ENCODE measurements at places on chromosomes 7 and 10. TPM values are rescaled to one million over a fixed set of nuclear protein-coding genes. Genes with fewer than 3 reads are reported as not detected.

SPDYE5 gene
- total RNA-seq, result not detected

DCLRE1A gene
- 13.6 TPM for total RNA-seq

COBL gene
- not detected for total RNA-seq

DPP6 gene
- not detected for total RNA-seq

FANK1 gene
- total RNA-seq, result not detected

FIS1 gene
- total RNA-seq, result 70.0 TPM

ARHGAP22 gene
- not detected for total RNA-seq

AKR1B15 gene
- not detected for total RNA-seq

SLF2 gene
- total RNA-seq, result 34.8 TPM

CALML5 gene
- not detected for total RNA-seq

HABP2 gene
- not detected for total RNA-seq

UPF2 gene
- 42.8 TPM for total RNA-seq

CACNB2 gene
- total RNA-seq, result not detected

ADAP1 gene
- 19.9 TPM for total RNA-seq

NXPH1 gene
- total RNA-seq, result not detected

ST8SIA6 gene
- total RNA-seq, result not detected

INMT gene
- total RNA-seq, result not detected

IL2RA gene
- 706 TPM for total RNA-seq

FHIP2A gene
- 14.3 TPM for total RNA-seq

ENTPD1 gene
- 1.4 TPM for total RNA-seq

RRP12 gene
- total RNA-seq, result 41.4 TPM

DNAJC12 gene
- 0.68 TPM for total RNA-seq

CALHM1 gene
- total RNA-seq, result not detected

MRC1 gene
- total RNA-seq, result not detected

SLC18A2 gene
- 0.06 TPM for total RNA-seq

MARVELD1 gene
- 0.57 TPM for total RNA-seq

OLAH gene
- total RNA-seq, result 1.7 TPM

CYP2C19 gene
- total RNA-seq, result not detected

TAS2R41 gene
- total RNA-seq, result not detected

VWDE gene
- 2.6 TPM for total RNA-seq

C7orf57 gene
- total RNA-seq, result not detected

ZNF722 gene
- not detected for total RNA-seq

MKRN1 gene
- 87.7 TPM for total RNA-seq

INA gene
- not detected for total RNA-seq

CRYGN gene
- total RNA-seq, result 0.61 TPM

BRAF gene
- 33.5 TPM for total RNA-seq

GNGT1 gene
- not detected for total RNA-seq

SLC39A12 gene
- not detected for total RNA-seq

TRIM73 gene
- total RNA-seq, result 8.9 TPM

ATXN7L1 gene
- total RNA-seq, result 10.8 TPM

CC2D2B gene
- total RNA-seq, result not detected

MOGAT3 gene
- total RNA-seq, result not detected

SUN3 gene
- total RNA-seq, result not detected

MCM10 gene
- total RNA-seq, result 64.6 TPM

FAM241B gene
- 9.0 TPM for total RNA-seq

RBP4 gene
- total RNA-seq, result not detected

RGR gene
- total RNA-seq, result not detected

VAX1 gene
- not detected for total RNA-seq

VIPR2 gene
- 0.55 TPM for total RNA-seq

CELF2 gene
- 120 TPM for total RNA-seq

BAIAP2L1 gene
- total RNA-seq, result 4.2 TPM

H2BK1 gene
- total RNA-seq, result 1.2 TPM

CPA2 gene
- not detected for total RNA-seq

PIK3CG gene
- total RNA-seq, result 7.2 TPM

SPAM1 gene
- not detected for total RNA-seq

GIMAP8 gene
- 17.7 TPM for total RNA-seq

FAM24B gene
- 10.4 TPM for total RNA-seq
